ENCODE measurements at places on chromosomes 4 and X. TPM values are rescaled to one million over a fixed set of nuclear protein-coding genes. Genes with fewer than 3 reads are reported as not detected.

Gene SOWAHB
- not detected for total RNA-seq

DNA sequence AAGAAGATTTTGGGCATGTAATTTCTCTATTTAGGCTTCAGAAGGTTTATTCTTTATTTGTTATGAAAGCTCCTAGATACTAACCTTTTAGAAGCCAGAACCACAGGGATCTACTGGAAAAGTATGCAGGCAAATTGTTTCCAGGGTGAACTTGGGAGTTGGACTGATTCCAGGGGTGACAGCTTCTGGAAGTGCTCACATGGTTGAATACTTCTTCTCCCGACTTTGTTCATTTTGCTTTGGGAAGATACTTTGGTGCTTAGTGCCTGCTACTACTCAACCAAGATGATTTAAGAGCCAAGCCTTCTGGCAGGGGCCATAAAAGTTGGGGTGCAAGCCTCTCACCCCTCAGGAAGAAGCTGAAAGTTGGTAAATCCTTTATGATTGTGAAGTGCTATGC lies 445.6 kb downstream of the ACTRT1 start:
- no peak overlapping the region for H3K27ac ChIP-seq
- H3K36me3 ChIP-seq, result no peaks in the 10 kb centered on the region
- no peaks in the 10 kb centered on the region for H3K4me1 ChIP-seq
- no peaks in the 10 kb centered on the region for H3K27me3 ChIP-seq
- no peak for DNase-seq

DNA sequence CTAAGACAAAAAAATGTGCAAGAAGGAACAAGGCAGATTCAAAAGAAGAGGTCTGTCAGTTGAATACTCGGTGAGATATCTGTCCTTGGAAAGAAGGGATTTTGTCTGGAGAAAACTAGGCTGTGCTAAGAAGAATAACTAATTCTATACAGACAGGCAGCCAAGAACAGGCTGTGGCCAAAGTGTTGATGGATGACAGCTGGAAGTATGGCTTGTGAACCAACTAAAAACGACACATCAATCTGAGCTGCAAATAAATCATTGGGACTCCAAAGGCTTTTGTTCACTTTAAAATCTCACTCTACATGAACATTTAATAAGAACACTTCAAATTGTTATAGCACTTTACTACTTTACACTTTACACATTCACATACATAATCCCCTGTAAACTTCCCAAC lies 70.5 kb upstream of the IGSF1 start:
- no peak overlapping the region for H3K4me3 ChIP-seq
- H3K27me3 ChIP-seq, result no peaks in the 10 kb centered on the region
- no peak overlapping the region for H3K27ac ChIP-seq
- DNase-seq, result no peak
- H3K36me3 ChIP-seq, result no peaks in the 10 kb centered on the region
- H3K4me1 ChIP-seq, result no peaks in the 10 kb centered on the region

DNA sequence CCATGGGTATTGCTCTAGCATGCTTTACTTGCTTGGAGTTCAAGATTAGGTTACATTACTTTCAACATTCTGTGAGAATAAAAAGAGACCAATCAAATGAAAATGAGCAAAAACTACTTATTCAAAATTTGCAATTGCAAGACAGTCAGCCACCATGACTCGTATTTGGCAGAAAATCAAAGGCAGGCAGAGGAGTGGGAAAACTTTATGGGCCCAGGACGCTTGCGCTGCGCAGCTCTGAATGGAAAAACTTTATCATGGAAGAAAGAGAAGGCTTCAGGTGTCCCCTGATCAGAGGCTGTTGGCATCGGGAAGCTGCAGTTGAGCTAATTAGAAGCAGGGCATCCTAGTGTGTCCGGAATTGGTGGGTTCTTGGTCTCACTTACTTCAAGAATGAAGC lies 250.6 kb downstream of the USP46 start:
- H3K4me1 ChIP-seq, result no peaks in the 10 kb centered on the region
- no peak for DNase-seq

Gene UGT2B15
- total RNA-seq, result not detected

Gene PDZD4
- total RNA-seq, result 2.3 TPM

DNA sequence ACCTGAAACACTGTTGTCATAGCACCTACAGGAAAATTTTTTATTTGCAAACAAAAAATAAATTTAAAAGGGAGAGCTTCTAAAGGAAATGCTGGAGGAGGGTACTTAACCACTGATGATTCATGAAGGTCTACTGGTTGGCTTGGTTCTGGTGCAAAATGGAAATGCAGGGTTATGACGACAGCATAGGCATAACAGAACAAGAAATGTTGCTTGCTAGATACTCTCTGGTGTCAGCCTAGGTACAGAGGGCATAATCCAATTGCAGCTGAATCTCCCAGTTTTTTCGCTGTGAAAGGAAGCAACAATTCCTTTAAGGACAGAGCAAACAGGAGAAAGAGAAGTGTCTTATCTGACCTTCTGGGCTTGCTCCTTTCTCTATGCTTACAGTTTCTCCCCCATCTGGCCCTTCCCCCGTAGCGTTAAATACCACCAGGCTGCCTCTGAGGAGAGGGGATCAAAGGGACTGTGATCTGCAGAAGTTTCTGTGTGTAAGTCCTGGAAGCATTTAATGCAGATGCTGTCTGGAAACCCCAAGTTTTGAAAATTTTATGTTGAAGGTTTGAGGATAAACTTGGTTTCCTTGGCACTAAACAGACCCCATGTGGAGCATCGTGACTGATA lies 23.7 kb upstream of the CASK start:
- H3K36me3 ChIP-seq, result no peaks in the 10 kb centered on the region
- no peaks in the 10 kb centered on the region for H3K4me1 ChIP-seq
- H3K4me3 ChIP-seq, result no peak overlapping the region
- H3K27me3 ChIP-seq, result no peaks in the 10 kb centered on the region

DNA sequence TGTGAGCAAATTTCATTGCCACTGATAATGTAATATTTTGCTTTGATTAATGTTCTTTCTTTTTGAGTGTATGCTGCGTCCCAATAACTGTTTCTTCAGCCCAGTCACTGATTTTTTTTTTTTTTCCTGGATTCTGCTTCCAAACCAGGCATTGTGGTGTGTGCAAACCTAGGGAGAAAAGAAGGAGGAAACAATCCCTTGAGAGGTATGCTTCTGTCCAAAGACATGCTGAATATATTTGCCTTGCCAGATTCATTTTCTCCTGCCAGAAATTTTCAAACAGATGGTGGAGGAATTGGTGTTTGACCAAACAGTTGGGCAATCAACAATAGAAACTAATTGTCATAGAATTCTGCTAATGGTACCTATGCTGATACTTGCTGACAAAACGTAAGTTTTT lies 753.6 kb downstream of the RPA4 start:
- no peak overlapping the region for H3K27ac ChIP-seq
- no peak for DNase-seq
- H3K36me3 ChIP-seq, result no peaks in the 10 kb centered on the region
- H3K4me3 ChIP-seq, result no peak overlapping the region
- H3K4me1 ChIP-seq, result no peaks in the 10 kb centered on the region
- no peaks in the 10 kb centered on the region for H3K27me3 ChIP-seq

Gene MYL5
- 19.5 TPM for total RNA-seq

GRCh38 chr4:10354225-10354624 lies 103.0 kb downstream of the ZNF518B start:
- no peak for DNase-seq
- no peak overlapping the region for H3K4me3 ChIP-seq
- no peak overlapping the region for H3K27ac ChIP-seq
- no peaks in the 10 kb centered on the region for H3K36me3 ChIP-seq
- H3K27me3 ChIP-seq, result no peaks in the 10 kb centered on the region
- no peaks in the 10 kb centered on the region for H3K4me1 ChIP-seq

GRCh38 chr4:80188801-80189458 lies 8.4 kb upstream of the PRDM8 start:
- H3K4me1 ChIP-seq, result peaks cover 14% of the 10 kb centered on the region
- H3K27ac ChIP-seq, result no peak overlapping the region
- H3K4me3 ChIP-seq, result no peak overlapping the region
- H3K36me3 ChIP-seq, result no peaks in the 10 kb centered on the region

Gene TSPAN5
- 15.9 TPM for total RNA-seq

Gene LRRC66
- 0.07 TPM for total RNA-seq

- peaks cover 3% of the 10 kb centered on the region for H3K4me1 ChIP-seq
- no peaks in the 10 kb centered on the region for H3K36me3 ChIP-seq
- DNase-seq, result no peak
- no peaks in the 10 kb centered on the region for H3K27me3 ChIP-seq
- no peak overlapping the region for H3K27ac ChIP-seq
Measured at GRCh38 chr4:8922481-8922880, 50.8 kb upstream of the HMX1 start.

GRCh38 chrX:11180571-11180970 lies 69.4 kb downstream of the HCCS start:
- no peak for DNase-seq
- H3K36me3 ChIP-seq, result no peaks in the 10 kb centered on the region
- H3K27me3 ChIP-seq, result no peaks in the 10 kb centered on the region
- no peak overlapping the region for H3K4me3 ChIP-seq
- H3K4me1 ChIP-seq, result no peaks in the 10 kb centered on the region
- no peak overlapping the region for H3K27ac ChIP-seq

GRCh38 chrX:110402091-110402849 lies 43.6 kb downstream of the RTL9 start:
- no peaks in the 10 kb centered on the region for H3K36me3 ChIP-seq
- H3K27me3 ChIP-seq, result no peaks in the 10 kb centered on the region
- H3K27ac ChIP-seq, result no peak overlapping the region
- H3K4me3 ChIP-seq, result no peak overlapping the region
- no peaks in the 10 kb centered on the region for H3K4me1 ChIP-seq

- no peaks in the 10 kb centered on the region for H3K27me3 ChIP-seq
- H3K4me1 ChIP-seq, result no peaks in the 10 kb centered on the region
- no peaks in the 10 kb centered on the region for H3K36me3 ChIP-seq
- no peak overlapping the region for H3K27ac ChIP-seq
- no peak for DNase-seq
Measured at GRCh38 chr4:169689681-169690080, 68.1 kb downstream of the HPF1 start.

Gene MAGED4
- 0.24 TPM for total RNA-seq

Gene CENPE
- 22.9 TPM for total RNA-seq

DNA sequence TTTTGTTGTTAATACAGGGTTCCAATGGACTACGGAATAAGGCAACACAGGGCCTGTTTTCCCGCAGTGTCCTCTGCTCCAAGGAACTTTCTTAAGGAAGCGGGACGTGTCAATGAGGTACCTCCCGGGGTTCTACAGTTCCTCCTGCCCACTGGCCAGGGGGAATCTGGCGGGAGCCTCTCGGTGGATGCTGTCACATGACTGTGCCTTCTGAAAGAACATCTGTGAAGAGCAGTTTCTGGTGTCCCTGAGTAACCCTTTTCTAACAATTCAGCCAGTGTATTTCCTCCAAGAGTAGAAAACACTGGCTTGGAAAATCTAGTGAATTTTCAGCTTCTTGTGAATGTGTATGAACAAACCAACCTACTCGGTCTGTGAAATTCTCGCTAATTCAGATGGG lies 32.7 kb downstream of the MFAP3L start:
- no peaks in the 10 kb centered on the region for H3K27me3 ChIP-seq
- DNase-seq, result no peak
- H3K27ac ChIP-seq, result no peak overlapping the region
- no peak overlapping the region for H3K4me3 ChIP-seq

Gene TRIM2
- total RNA-seq, result 0.29 TPM

GRCh38 chr4:94757192-94758140 lies at the start of gene BMPR1B:
BMPR1B (plus strand) TSS chr4:94757955; CDS start chr4:95104425, 346,470 bp downstream.
- no peak for DNase-seq
- H3K27me3 ChIP-seq, result peaks cover 19% of the 10 kb centered on the region
- H3K4me3 ChIP-seq, result no peak within 1 kb of the TSS
- H3K36me3 ChIP-seq, result no peaks in the 10 kb centered on the region
